ENCODE measurements at places on chromosomes 3 and 15.

DNA sequence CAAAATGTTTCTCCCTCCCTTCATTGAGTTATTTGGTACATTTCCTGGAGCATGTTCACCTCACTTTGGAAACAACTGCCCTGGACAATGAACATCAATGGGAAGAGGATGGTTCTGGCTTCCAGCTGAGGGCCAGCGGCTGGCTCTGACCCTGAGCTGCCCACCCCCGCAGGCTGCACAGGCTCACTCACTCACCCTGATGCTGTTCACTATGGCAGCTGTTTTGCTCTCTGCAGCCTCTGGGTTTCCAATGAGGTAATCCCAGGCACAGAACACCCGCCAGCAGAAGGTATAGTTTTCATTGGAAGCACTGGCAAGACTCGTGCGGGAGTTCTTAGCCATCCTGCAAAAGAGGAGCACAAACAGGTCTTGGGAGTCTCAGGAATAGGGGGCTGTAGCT is 17.8 kb downstream of the TMC3 start:
- DNase-seq = no peak

DNA sequence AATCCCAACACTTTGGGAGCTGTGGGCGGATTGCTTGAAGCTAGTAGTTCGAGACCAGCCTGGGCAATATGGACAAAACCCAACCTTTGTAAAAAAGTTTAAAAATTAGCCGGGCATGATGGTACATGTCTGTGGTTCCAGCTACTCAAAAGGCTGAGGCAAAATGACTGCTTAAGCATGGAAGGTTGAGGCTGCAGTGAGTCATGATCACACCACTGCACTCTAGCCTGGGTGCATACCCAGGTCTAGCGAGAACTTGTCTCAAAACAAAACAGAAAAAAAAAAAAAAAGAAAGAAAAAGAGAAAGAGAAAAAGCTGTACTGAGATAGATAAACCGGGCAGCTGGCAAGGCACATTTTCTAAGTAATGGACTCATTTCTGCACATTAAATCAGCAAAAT is 10.6 kb downstream of the ARPP19 start:
- no peak for DNase-seq

DNA sequence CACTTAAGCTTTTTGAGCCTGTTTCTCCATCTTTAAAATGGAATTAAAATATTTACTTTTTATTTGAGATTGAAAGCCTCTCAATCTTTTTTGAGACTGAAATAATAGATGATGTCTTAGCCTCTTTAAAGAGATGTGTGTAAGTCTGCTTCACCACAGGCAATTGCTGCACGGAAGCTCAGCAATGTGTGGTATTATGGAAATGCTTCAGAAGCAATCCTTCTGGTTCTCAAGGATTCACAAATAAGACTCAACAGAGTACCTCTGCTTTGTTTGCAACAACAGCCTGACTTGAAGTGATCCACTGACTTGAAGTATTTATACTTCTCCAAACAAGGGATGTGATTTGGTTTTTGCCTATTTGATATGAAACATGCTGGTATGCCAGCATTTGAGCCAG is 332.0 kb upstream of the RASGRP1 start:
- DNase-seq = no peak

- DNase-seq = no peak
Observed at GRCh38 chr3:67418426-67419217, 235.8 kb downstream of the SUCLG2 start.

DNA sequence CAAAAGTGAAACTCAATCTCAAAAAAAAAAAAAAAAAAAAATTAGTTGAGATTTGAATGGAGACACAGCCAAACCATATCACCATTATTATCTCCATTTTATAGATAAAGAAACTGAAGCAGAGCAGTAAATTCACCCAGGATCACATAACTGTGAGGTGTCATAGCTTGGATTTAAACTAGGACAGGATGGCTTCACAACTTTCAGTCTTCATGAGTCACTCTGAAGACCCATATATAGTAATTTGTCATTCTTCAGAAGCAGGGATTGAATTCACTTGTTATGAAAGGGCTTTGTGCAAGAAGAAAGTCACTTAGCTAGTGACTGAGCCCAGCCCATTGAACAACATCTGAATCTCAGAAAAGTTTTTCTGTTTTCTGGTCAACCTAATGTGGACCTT is 60.5 kb upstream of the LRIG1 start:
- DNase-seq = no peak

GRCh38 chr15:85854345-85855097 is 59.8 kb upstream of the KLHL25 start:
- no peak for DNase-seq

GRCh38 chr15:57566834-57567233 is 24.9 kb upstream of the MYZAP start:
- DNase-seq = no peak

- no peak for DNase-seq
Observed at GRCh38 chr3:156964577-156964976, 138.4 kb downstream of the LEKR1 start.

DNA sequence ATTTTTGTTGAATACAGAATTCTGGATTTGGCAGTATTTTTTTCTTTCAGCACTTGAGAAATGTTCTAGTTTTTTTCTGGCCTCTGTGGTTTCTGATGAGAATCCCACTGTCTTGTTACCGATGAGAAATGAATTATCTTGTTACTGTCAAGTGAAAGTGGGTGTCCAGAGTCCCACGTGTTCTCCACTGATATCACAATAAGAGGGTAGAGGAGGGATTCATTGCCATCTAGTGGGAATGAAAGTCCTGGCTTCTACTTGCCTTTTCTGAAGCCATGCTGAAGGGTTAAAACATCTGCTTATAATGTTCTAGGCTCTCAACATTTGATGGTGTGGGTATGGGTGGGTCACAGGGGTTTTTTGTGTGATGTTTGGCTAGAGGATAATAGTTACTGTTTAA is 66.1 kb downstream of the SEC22A start:
- no peak for DNase-seq

DNA sequence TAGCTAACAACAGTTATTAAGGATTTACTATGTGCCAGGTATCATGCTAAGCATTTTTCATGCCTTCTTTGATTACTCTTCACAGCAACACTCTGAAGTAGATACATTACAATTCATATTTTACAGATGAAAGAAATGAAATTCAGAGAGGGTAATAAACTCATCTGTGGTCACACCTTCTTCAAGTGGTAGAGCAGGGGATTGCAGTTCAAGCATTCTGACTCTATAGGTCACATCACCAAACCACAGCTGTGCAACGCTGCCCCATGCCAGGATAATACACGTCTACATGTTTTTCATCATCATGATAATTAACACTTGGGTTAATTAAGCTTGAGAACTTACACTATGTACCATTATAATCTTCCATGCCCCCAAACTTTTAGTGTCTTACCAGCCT is 98.5 kb downstream of the LRRC3B start:
- no peak for DNase-seq

GRCh38 chr15:74350295-74351275 is 16.9 kb downstream of the CYP11A1 start:
- DNase-seq = no peak

GRCh38 chr3:112137781-112138180 is 4.7 kb upstream of the GCSAM start:
- DNase-seq = no peak

DNA sequence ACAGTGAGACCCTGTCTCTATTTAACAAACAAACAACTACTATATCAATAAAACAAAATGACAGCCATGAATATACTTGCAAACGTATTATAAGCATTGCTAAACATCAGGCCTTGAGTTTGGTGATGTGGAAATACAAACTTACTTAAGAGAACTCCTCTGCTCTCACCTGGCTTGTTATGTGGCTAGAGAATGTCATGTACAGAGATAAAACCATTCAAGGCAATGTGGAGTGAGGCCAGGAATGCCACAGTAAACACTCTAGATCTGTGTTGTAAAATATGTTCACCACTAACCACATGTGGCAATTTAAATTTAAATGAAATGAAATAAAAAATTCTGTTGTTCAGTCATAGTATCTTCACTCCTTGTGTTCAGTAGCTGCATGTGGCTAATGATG is 22.7 kb upstream of the RARB start:
- DNase-seq = no peak

DNA sequence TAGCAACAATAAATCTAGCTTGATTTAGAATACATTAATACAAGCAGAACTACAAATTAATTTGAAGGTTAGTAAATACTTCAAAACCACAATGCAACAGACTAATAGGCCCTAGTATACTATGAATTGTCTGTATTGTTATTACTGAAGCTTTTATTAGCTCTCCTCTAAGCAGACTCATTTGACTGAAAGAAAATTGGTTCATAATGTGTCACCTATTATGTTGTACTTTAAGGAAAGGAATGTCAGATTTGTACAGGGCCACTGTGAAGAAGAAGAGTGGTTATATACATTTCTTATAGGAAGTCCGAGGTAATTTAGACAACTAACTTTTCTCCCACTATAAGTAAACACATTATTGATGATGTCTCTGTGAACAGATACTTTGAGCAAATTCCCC is 954.5 kb downstream of the ZPLD1 start:
- DNase-seq = no peak

DNA sequence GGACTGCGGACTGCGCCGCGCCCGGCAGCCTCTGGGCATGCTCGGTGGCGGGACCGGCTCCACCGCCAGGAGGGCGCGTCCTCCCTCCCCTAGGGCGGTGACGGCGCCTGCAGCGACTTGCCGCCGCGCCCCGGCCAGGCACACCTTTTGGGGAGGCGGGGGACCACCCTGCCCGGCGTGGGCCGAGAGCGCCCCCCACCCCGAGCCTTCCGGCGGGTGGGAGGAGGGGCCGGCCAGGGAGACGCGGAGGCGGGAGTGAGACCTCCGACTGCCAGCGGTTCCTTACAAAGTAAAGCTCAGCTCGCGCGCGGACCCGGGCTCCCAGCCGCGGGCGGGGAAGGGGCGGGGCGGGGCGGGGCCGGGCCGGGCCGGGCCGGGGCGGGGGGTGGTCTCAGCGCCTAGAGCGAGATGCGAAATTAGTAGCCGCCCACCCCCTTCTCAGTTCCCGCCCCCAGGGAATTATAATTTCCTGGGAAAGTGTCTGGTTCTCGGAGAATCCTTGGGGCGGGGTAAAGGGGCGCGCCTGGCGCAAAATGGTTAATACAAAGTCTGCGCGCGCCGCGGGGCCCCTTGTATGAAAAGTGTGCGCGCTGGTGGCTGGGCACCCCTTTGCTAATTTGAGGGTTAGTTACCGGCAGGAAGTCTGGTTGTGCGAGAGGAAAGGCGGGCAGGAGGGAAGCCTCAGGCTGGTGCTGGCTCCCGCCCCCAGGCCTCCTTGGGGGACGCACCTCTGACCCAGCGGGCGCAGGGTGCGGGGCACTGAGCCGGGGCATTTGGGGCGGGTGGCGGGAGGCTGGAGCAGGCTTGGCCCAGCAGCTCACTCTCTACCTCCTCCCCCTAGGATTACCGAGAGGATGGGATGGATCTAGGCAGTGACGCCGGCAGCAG is 224.8 kb upstream of the IL12A start:
- peak; percentile 45 for DNase-seq

- DNase-seq = no peak
Observed at GRCh38 chr15:70521576-70522322, 241.6 kb downstream of the UACA start.

GRCh38 chr3:167913219-167913835 is 177.8 kb downstream of the SERPINI1 start:
- no peak for DNase-seq

GRCh38 chr15:42385980-42386700 is 26.8 kb downstream of the CAPN3 start:
- DNase-seq = no peak

DNA sequence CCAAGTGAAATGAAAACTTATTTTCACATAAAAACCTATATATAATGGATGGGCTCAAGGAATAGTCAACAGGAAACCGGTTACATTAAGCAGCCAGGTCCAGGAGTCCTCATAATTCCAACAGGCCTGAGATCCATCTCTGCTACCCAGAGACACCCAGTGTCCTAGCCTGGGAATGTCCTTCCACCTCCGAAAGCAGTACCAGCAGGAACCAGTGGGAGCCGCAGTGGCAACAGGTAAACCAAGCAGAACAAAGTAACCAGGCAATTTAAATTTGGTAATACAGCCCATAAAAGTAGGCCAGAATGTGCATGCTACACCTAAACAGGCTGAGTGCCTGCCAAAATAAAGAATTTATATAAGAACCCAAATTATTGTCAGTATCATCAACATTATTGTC is 195.6 kb downstream of the ZBBX start:
- no peak for DNase-seq

GRCh38 chr3:127213381-127213918 is 20.5 kb downstream of the PRR23E start:
- DNase-seq = no peak

DNA sequence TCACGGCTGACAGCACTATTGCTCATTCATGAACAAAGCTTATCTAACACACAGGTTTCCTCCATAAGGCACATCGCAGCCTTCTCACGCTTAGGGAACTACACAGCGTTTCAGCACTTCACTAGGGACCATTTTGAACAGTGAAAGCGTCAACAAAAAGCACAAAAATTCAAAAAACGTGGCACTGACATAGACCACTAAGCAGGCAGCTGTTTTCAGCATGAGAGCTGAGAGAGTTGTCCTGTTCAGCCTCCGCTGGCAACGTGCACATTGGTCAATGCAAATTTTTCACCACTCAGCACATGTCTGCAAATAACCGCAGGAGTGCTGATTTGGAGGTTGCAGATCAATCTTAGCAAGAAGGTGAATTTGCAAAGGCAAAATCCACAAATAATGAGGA is 109.2 kb downstream of the LRRK1 start:
- no peak for DNase-seq

- DNase-seq = no peak
Observed at GRCh38 chr15:38054488-38054887, 120.0 kb downstream of the TMCO5A start.

DNA sequence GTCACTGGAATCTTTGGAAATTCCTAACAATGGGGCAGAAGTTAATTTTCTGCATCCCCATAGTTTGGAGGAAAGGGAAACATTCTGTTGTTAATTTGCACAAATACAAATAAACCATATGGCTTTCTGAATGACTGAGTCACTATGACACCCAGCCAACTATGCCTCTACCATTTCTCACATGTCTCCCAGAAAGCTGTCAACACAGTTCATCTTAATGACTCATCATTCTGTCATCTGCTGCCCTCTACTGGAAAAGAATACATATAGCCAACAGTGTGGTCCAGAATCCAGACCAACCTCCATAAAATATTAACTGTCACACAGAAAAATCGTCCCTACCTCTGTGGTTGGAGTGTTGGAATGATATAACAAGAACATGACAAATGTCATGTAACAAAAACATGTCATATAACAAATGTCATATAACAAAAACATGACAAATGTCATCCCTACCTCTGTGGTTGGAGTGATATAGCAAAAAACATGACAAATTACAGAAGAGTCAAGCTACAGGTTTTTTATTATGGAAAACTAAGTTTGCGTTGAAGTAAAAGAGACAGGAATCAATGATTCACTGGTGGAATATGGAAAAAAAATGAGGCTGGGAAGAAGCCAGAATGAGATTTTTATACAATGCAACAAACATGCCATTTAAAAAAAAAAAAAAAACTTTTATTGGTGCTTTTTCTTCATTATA is 47.7 kb upstream of the GYG1 start:
- no peak for DNase-seq

- DNase-seq = no peak
Observed at GRCh38 chr3:4416961-4417360, 50.1 kb downstream of the SUMF1 start.
